ENCODE measurements at places on chromosomes 16 and 17.
A peak's percentile ranks its signal among the peaks of the same experiment; 100 is the strongest.

DNA sequence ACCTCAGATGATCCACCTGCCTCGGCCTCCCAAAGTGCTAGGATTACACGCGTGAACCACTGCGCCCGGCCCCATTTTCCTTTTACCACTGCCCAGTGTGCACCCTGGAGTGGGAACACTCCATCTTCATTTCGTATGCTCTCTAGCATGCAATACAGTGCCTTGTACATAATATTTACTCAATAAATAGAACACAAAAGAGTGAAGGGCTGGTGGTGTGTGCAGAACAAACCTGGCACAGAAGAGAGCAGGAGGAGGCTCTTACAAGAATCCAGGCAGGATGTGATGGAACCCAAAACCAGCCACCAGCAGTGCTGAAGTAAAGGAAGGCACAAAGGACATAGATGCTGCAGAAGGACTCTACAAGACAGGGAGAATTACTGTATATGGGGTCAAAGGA is 7.3 kb downstream of the KRT37 start:
- DNase-seq, result no peak

GRCh38 chr16:4734730-4735535 is 596 bp downstream of the DNAAF8 start:
- peak; percentile 71 for DNase-seq

GRCh38 chr16:86428729-86429517 is 81.4 kb upstream of the FOXF1 start:
- DNase-seq, result no peak

GRCh38 chr16:10765772-10766171 is 22.1 kb downstream of the NUBP1 start:
- no peak for DNase-seq

DNA sequence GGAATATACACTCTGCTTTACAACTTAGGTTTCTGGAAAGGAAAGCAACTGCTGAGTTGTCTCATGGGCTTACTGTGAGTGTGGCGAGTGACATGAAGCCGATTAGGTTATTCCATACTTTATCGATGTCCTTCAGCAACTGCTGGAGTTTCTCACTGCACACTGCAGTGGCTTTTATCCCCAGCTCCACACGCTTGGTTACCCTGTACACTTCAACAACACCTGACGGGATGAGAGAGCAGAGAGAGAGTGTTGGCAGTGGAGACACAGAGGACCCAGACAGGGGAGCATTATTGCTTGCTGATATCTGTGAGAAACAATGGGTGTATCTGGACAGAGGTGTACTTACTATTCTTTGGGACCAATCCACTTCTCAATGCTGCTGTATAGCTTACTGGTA is 46.2 kb downstream of the DUSP14 start:
- DNase-seq, result no peak

- DNase-seq, result no peak
Measured at GRCh38 chr17:30381340-30381659, 2.6 kb downstream of the CPD start.

GRCh38 chr17:77645072-77646045 is 313.1 kb upstream of the TNRC6C start:
- DNase-seq, result no peak

DNA sequence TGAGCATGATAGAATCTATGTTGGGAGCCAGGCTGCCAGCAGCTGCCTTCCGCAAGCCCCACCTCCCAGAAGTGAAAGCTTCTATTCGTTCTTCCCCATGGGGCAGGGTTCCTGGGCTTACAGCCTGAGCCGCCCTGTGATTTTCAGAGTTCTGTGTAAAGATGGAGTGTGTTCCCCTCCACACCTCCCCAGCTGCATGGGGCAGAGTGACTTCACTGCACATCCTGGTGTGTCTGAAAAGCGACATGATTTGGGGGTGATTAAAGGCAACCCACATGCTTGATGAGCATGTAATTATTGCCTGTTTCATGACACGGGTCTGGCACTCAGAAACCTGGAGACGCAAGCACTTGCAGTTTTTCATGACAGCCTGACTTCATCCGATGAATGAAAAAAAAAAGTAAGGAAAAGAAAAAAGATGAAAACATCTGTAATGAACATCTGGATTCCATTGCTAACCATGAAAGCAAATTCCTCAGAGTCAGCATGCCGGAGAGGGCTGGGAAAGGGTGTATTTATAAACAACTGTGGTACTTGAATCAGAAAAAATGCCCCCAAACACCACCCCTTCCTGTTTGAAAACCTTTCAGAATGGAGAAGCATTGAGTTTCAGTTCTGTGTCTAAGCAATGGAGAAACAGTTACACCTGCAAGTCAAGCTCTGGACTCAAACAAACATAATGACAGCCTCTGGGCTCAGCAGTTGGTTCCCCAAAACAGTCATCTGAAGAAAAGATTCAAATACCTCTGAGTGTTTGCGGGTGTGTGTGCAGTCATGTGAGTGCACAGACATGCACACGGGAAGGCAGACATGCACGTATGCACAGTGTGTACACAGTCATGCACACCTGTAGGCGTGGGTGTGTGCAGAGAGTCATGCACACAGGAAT is 266.0 kb downstream of the ENGASE start:
- DNase-seq, result no peak

DNA sequence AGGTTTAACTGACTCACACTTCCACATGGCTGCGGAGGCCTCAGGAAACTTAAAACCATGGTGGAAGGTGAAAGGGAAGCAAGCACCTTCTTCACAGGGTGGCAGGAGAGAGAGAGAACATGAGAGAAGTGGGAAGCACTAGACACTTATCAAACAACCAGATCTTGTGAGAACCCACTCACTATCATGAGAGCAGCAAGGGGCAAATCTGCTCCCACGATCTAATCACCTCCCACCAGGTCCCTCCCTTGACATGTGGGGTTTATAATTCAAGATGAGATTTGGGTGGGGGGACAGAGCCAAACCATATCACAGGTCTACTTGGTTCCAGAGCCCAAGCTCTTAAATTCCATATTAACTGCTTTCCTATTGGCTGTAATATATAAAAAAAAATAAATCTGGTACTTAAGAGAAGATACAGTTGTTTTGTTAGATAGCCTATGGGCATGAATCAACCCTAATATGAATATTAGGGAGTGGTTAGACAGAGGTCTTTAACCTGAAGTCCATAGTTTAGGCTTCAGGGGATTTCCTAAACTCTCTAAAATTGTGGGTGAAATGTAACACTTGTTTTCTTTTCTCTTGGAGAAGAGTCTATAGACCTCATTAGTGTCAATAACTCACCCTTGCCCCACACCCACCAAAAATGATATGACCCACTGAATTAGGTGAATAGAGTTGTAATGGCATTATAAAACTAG is 56.7 kb downstream of the SKAP1 start:
- no peak for DNase-seq

DNA sequence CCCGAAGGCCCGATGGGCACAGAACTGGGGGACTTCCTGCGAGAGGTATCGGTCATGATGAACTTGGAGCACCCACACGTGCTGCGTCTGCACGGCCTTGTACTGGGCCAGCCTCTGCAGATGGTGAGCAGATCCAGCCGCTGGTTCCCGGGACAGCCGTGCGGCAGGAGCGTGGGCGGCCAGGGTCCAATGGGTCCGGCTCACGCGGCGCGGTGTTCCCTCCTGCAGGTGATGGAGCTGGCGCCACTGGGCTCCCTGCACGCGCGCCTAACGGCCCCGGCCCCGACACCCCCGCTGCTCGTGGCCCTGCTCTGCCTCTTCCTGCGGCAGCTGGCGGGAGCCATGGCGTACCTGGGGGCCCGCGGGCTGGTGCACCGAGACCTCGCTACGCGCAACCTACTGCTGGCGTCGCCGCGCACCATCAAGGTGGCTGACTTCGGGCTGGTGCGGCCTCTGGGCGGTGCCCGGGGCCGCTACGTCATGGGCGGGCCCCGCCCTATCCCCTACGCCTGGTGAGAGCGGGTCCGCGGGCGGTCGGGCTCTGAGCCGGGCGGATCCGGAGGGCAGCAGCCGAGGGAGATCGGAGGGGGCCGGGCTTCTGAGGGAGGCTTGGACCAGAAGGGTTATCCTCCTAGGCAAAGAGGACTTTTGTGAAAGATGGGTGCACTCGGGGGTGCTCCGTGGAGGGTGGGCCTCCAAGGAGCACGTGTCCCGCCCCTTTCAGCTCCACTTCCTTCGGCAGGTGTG is 3.0 kb downstream of the TNK1 start:
- no peak for DNase-seq

GRCh38 chr16:84465154-84465553 is 39.3 kb downstream of the MEAK7 start:
- DNase-seq, result no peak

DNA sequence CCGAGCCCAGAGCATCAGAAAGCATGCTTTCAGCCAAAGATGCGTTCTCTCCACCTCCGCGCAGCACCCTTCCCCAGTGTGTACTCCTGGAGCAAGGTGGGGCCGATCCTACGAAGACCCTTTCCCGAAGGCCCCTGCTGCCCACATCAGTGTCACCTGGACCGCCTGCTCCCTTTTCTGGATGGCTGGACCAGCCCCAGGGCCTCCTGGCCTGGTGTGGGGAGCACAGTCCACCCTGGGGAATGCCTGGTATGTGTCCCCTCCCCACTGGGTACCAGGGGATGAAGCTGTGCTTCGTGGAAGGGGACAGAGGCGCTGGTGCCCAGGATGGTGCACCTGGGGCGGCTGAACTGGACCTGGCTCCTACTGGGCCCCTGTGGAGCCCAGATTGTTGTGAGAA is 173.8 kb downstream of the SEC14L1 start:
- no peak for DNase-seq

DNA sequence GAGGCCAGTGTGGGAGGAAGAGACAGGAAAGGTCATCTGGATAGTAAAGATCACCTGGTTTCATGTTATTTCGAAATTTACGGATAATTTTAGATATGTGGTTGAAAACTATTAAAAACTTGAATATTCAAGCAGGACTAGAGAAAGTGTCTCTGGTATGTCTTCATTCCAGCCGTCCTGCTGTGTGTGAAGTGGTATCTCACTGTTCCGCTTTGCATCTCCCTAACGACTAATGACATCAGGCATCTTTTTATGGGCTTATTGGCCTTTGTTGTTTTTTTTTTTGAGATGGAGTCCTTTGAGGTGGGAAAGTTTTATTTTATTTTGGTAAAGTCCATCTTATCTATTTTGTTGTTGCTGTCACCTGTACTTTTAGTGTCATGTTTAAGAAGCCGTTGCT is 214.4 kb upstream of the CHMP6 start:
- DNase-seq, result no peak

- no peak for DNase-seq
Measured at GRCh38 chr16:24309258-24310142, 53.4 kb downstream of the CACNG3 start.

GRCh38 chr16:73028721-73029361 is 19.1 kb downstream of the ZFHX3 start:
- DNase-seq, result no peak

GRCh38 chr16:82626791-82627261 is at the start of gene CDH13:
Gene CDH13, plus strand, starts transcription at chr16:82626969.
- no peak for DNase-seq

- DNase-seq, result no peak
Measured at GRCh38 chr17:34850023-34850422, 111.2 kb downstream of the CCT6B start.

DNA sequence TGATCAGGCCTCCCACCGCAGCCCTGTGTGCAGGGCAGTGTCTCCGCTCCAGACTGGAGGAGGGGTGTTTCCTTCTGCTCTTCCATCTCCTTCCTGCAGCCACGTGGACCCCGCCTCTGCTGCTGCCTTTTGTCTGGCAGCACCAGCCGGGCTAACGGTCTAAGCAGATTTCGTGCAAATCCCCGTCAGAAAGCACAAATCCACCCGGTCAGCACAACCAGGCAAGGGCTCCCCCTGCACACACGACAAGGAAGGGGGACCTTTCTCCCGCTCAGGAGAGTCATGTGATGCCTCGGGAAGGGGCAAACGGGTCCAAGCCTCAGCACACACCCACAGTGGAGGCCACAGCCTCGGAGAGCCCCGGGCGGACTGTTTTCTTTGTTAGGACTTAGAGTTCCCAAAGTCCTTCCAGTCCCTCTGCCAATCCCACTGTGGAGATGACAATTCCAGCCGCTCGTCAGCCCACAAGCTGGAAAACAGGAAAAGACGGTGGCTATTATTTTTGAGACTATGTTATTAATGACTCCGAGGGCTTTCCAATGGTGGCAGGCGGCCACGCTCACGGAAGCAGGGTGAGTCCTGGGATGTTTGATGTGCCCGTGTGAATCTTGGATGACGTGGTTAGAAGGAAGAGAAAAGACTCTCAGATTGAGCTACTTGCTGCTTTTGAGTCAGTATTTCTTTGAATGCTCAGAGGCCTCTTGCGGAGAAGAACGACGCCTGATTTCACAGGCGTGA is 22.5 kb upstream of the MEAK7 start:
- no peak for DNase-seq

DNA sequence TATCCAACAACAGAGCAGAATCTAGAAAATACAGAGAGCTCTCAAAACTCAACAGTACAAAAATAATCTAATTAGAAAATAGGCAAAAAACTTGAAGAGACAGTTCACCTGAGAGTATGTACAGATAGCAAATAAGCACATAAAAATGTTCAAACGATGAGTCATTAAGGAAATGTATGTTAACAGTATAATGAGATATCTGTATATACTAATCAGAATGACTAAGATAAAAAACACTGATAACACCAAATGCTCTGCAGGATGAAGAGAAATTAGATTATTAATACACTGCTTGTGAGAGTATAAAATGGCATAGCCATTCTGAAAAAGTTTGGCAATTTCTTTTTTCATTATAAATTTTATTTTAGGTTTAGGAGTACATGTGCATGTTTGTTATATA is 1307.6 kb upstream of the GOT2 start:
- no peak for DNase-seq

GRCh38 chr17:37344519-37344918 is 31.3 kb upstream of the C17orf78 start:
- DNase-seq, result no peak

DNA sequence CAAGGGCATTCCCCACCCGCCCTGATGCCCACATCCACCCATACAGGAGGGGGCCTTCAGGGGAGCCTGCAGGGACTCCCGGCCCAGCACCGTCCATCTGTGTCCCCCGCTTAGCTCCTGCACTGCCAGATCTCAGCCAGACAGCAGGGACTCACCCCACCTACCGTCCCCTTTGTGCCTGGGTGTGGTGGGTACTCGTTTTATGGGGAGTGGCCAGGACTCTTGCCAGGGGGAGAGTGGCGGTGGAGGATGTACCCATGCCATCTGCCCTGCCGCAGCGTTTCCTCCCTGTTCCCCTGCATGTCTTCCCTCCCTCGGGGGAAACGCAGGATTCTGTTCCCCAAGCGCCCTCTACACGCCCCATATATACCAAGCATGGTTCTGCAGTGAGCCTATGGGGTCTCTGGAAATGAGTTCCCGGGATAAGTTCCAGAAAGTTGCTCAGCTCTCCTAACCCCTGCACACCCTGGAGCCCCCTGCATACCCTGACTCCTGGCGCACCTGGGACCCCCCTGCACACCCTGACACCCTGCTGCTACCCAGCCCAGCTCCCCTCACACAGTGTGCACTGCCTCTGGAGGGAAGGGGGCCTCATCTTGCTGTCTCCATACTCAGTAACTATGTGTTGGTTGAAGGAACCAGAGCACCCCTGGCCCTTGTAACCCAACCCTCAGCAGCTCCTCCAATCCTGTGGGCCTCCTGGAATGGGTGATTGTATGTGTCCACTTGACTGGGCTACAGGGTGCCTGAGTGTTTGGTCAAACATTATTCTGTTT is 4.2 kb upstream of the MAFG start:
- DNase-seq, result peak; percentile 50

Measured in NCI-H2081 (cell line).